Temporal lobe (tissue), 4 donors: ENCODE measurements at places on chromosomes 16 and 17. TPM values are rescaled to one million over a fixed set of nuclear protein-coding genes. Genes with fewer than 3 reads are reported as not detected.

HOXB9 gene
- not detected for total RNA-seq

KRTAP1-3 gene
- not detected for total RNA-seq

BAIAP3 gene
- 10.3 TPM for total RNA-seq

ZNF469 gene
- total RNA-seq = 0.74 TPM

DERL2 gene
- total RNA-seq = 28.8 TPM

NPIPB9 gene
- total RNA-seq = 2.0 TPM

ZC3H7A gene
- total RNA-seq = 46.7 TPM

KRTAP9-4 gene
- total RNA-seq = not detected

BCAR1 gene
- total RNA-seq = 17.2 TPM

PRR35 gene
- not detected for total RNA-seq

CCL1 gene
- not detected for total RNA-seq

CNTD1 gene
- 1.5 TPM for total RNA-seq

CDK5R1 gene
- total RNA-seq = 224 TPM
